ENCODE measurements at places on chromosomes 11 and 22.
A peak's percentile ranks its signal among the peaks of the same experiment; 100 is the strongest.

GRCh38 chr22:45602004-45602733 lies 69.5 kb upstream of the ATXN10 start:
- ATAC-seq = no peak

GRCh38 chr11:18012122-18012905 lies 533 bp downstream of the SERGEF start:
- ATAC-seq = no peak

- ATAC-seq = no peak
Observed at GRCh38 chr22:35133702-35134380, 67.9 kb downstream of the ISX start.

GRCh38 chr11:3894128-3894731 lies 38.8 kb downstream of the STIM1 start:
- peak; percentile 72 for ATAC-seq

GRCh38 chr11:117585631-117586030 lies 211.4 kb downstream of the DSCAML1 start:
- no peak for ATAC-seq
